SK-N-SH (cell line): ENCODE measurements at places on chromosomes 2 and 18. TPM values are rescaled to one million over a fixed set of nuclear protein-coding genes. Genes with fewer than 3 reads are reported as not detected.

C2orf15 gene
- 0.25 and 0.41 TPM in 2 replicates for polyA plus RNA-seq

CPSF3 gene
- 31.4 and 34.2 TPM in 2 replicates for polyA plus RNA-seq

DNA sequence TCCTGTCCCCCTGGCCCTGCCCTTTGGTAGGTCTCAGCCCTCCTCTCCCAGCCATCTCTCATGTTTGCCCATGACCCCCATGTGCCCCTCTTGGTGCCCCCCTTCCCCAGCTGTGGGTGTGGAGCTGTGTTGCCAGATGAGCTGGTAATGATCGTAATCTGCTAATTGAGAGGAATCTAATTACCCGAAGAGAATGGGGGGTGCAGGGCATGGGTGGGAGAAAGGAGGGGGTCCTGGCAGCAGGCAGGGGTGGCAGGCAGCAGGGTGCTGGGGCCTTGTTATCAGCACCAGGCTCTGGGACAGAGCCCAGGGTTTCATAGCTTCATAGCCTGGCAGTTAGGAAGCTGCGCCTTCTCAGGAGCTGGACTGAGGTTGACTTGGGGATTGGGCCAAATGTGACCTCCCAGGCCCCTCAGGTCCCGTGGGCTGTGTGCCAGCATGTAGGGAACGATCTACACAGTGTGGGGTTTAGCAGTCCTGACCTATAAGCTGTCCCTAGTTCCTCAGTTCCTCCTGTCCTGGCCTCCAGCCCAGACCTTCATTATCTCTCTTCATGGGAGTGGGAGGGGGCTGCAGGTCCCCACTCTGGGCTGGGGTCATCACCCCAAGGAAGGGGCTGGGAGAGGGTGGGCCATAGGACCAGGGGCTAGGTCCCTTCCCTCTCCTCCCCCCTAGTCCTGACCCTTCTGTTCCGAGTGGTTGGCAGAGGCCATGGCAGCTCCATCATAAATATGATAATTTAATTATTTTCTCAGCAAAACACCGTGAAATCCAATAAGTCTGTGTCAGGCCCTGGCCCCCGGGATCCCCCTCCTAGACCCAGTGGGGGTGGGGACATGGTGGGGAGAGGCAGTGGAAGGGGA is 6.5 kb upstream of the ASIC4 start:
- H3K4me3 ChIP-seq = no peak overlapping the region; the same call in 1 of the 2 replicates
- no peaks in the 10 kb centered on the region; the same call in 1 of the 2 replicates for H3K27me3 ChIP-seq
- peaks cover 20% of the 10 kb centered on the region; the same call in 1 of the 2 replicates for H3K36me3 ChIP-seq
- peak; percentile 84 for DNase-seq

DNA sequence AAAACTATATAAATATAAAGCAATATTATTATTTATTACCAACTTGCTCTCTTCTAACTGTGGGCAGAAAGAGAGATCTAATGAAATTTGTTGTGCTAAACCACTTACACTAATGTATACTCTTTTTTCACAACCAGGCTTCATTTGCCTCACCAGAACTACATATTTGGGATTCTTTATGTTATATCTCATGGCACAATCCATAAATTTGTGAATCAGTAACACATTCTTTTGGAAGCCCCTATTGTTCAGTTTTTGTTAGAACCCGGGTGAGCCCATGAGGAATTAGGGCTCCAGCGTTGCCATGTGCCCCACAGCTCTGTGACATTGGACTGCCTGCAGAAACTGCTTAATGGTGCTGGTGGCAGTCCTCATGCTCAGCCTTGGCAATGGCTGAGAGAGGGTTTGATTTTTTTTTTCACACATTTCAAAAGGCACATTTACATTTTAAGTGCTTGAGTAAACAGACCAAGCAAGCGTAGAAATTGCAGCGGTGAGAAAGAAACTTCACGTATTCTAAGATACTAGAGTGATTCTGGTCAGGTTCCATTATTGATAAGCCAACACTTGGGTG is 15.3 kb downstream of the VIT start:
- H3K27ac ChIP-seq = no peak overlapping the region
- H3K4me1 ChIP-seq = peaks cover 3% of the 10 kb centered on the region; the same call in 1 of the 2 replicates
- no peak overlapping the region for H3K4me3 ChIP-seq
- H3K27me3 ChIP-seq = no peaks in the 10 kb centered on the region
- DNase-seq = no peak
- no peaks in the 10 kb centered on the region for H3K36me3 ChIP-seq

DNA sequence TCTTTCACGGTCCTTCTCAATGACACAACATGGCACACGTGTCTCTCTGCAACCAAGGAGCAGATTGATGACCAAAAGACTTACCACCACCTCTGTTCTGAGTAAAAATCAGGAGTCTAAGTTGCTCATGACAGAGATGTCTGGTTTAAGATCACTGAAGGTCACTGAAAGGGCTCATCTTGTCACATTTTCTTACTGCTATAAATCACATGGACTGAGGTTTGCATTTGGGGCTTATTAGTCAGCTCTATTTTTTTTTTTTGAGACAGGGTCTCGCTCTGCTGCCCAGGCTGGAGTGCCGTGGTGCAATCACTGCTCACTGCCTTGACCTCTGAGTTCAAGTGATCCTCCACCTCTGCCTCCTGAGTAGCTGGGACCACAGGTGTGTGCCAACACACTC is 19.4 kb downstream of the CFLAR start:
- no peak overlapping the region for H3K4me3 ChIP-seq
- peaks cover 31% of the 10 kb centered on the region; the same call in 1 of the 2 replicates for H3K36me3 ChIP-seq
- H3K27me3 ChIP-seq = no peaks in the 10 kb centered on the region
- no peak overlapping the region for H3K27ac ChIP-seq

DYNAP gene
- polyA plus RNA-seq = not detected in 2 replicates

IGFBP5 gene
- 156 and 323 TPM in 2 replicates for polyA plus RNA-seq

AFF3 gene
- polyA plus RNA-seq = 0.24 and 0.36 TPM in 2 replicates

CD8A gene
- polyA plus RNA-seq = 0.05 and 0.08 TPM in 2 replicates

DNA sequence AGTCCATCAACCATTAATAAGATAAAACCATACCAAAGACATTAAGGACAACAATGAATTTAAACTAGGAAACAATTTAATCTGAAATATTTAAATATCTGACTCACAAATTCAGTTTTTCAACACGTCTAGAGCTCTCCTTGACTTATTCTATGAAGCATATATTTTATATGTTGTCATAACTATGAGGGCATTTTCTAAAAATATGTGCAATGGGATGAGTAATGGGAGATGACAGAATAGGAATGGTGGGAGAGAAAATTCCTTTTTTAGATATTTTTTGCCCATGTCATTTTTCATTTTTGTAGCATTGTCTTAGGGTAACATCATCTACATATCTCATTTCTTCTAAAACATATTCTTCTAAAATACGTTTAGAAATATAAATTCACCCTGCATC is 79.2 kb upstream of the CDH2 start:
- no peaks in the 10 kb centered on the region for H3K4me1 ChIP-seq
- no peak for DNase-seq
- H3K27me3 ChIP-seq = no peaks in the 10 kb centered on the region

DNA sequence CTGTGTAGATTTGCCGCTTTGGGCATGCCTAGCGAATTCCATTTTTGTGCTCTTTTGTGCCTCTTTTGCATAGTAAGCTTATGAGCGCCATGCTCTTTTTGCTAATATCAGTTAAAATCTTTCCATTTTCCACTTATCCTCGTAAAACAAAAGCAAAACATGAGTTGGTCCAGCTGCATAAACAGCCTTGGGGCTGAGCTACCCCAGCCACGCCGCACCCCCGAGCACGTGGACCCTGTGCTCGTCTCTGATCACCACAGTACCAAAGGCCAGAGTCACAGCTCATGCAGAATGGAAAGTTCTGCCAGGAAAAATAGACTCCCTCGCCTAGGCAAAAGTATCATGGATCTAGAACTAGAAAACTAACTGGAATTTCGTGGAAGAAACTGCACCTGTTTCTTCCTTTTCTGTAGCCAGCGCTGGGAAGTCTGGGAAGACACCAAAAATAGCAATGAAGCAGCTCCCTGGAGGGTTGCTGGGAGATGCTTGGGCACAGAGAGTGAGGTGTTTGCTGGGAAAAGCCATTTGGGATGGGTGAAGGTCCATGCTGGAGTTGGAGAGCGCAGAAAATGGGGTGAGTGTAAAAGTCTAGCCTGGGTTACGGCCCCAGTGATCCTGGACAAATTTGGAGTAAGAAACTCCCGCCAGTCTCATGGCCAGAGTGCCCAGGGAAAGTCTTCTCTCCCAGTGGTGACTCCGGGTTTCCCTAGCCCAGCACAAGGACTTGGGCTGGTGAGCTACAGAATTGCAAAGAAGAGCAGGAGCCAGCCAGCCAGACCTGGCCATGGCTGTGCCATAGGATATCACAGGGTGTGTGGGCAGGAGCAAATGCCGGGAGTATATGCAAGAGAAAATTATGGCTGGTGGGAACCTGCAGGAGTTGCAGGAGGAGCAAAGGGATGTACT is 218.4 kb downstream of the GBX2 start:
- no peak overlapping the region for H3K4me3 ChIP-seq
- H3K27me3 ChIP-seq = no peaks in the 10 kb centered on the region
- no peaks in the 10 kb centered on the region for H3K36me3 ChIP-seq
- DNase-seq = no peak

CYTIP gene
- polyA plus RNA-seq = not detected in 2 replicates

DNA sequence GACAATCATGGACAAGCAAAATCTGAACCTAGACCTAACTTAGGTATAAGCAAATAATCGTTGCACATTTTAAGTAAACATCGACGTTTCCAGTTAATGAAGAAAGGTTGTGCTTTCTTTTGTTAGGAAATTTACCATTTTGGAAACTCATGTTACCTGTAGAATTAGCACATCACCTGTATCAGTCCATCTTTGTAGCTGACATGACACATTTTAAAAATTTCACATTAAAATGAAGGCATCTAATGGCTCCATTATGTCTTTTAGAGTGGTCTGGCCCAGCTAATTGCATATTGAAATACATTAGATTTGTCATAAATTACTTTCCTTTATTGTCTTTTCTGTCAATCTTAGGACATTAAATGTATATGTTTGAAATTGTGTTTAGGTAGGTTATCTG is 119.0 kb upstream of the MGAT5 start:
- no peak for DNase-seq
- H3K27ac ChIP-seq = no peak overlapping the region
- H3K4me1 ChIP-seq = peaks cover 19% of the 10 kb centered on the region; the same call in 1 of the 2 replicates
- H3K27me3 ChIP-seq = no peaks in the 10 kb centered on the region

DNA sequence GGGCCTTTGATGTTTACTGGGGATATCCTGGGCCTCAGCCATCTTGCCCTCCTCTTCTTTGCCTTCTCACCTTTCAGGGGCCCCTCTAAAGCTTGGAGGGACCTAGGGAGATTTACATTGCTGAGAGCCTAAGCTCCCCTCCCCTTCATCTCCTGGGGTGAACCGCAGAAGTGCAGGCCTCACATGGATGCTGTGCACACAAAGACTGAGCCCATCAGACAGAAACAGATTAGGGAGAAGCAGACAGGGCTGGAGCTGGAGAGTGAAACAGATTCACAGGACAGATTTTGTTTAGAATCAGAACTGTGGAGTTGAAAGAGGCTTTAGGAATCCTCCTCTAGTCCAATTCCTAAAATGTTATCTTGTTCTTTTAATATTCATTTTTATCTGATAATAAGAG is 3.4 kb upstream of the CDK5R2 start:
- no peak overlapping the region for H3K4me3 ChIP-seq
- H3K36me3 ChIP-seq = no peaks in the 10 kb centered on the region
- H3K27ac ChIP-seq = no peak overlapping the region
- no peak for DNase-seq
- peaks cover 31% of the 10 kb centered on the region; the same call in 1 of the 2 replicates for H3K4me1 ChIP-seq
- peaks cover 34% of the 10 kb centered on the region for H3K27me3 ChIP-seq

ACOXL gene
- not detected in 2 replicates for polyA plus RNA-seq

DNA sequence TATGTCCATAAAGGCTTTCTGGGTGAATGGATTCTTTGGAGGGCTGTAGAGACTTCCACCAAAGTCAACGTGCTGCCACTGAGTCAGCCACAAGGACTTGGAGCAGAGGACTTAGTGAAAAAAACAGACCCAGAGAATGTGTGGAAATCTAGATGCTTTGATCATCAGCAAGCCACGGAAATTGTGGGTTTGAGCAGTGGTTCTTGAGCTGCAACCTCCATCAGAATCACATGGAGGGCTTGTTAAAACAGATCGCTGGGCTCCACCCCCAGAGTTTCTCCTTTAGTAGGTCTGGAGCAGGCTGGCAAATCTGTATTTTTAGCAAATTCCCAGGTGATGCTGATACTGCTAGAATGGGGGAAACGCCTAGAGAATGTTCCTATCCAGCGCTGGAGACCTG is 95.3 kb downstream of the RBM43 start:
- no peak for DNase-seq
- H3K27me3 ChIP-seq = no peaks in the 10 kb centered on the region
- no peaks in the 10 kb centered on the region for H3K4me1 ChIP-seq
- no peaks in the 10 kb centered on the region for H3K36me3 ChIP-seq
- no peak overlapping the region for H3K27ac ChIP-seq

DAW1 gene
- polyA plus RNA-seq = 1.2 and 2.4 TPM in 2 replicates

- peaks cover 44% of the 10 kb centered on the region for H3K4me1 ChIP-seq
- no peaks in the 10 kb centered on the region for H3K27me3 ChIP-seq
- no peak for DNase-seq
- H3K36me3 ChIP-seq = no peaks in the 10 kb centered on the region
- peak overlapping the region; percentile 98 for H3K27ac ChIP-seq
Observed at GRCh38 chr18:49723648-49724180, 89.6 kb downstream of the ACAA2 start.

- no peaks in the 10 kb centered on the region for H3K27me3 ChIP-seq
- no peaks in the 10 kb centered on the region; the same call in 1 of the 2 replicates for H3K4me1 ChIP-seq
- H3K4me3 ChIP-seq = no peak overlapping the region
- H3K27ac ChIP-seq = no peak overlapping the region
- no peak for DNase-seq
Observed at GRCh38 chr2:122061206-122061605, 305.8 kb downstream of the TSN start.

- no peaks in the 10 kb centered on the region for H3K36me3 ChIP-seq
- no peak for DNase-seq
- peaks cover 12% of the 10 kb centered on the region for H3K4me1 ChIP-seq
- no peak overlapping the region for H3K4me3 ChIP-seq
Observed at GRCh38 chr2:106338043-106338442, 130.2 kb downstream of the RGPD3 start.

DNA sequence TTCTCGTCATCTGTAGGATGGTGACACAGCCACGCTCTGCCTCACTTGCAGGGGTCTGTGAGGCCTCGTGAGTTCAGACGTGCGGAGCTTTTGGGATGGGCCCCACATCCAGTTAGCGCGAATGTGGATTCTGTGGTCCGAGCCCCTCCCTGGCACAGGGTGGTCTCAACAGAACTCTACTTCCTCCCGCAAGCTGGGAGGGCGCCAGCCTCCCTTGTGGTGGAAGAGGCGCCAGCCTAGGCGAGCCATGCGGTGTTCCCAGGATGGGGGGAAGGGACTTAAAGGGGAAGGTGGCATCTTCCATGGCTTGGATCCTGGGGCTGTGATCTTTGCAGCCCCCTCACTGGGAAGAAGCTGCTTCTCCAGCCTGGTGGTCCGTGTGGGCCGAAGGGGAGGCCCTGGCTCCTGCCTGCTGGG is 1.4 kb downstream of the SNORC start:
- no peak overlapping the region for H3K4me3 ChIP-seq
- peak; percentile 16 for DNase-seq
- H3K36me3 ChIP-seq = peaks cover 4% of the 10 kb centered on the region
- H3K4me1 ChIP-seq = peaks cover 10% of the 10 kb centered on the region; the same call in 1 of the 2 replicates
